ENCODE measurements at places on chromosomes 1 and 21.

GRCh38 chr1:91584878-91585277, 84.2 kb downstream of the CDC7 start:
- no peak for DNase-seq

DNA sequence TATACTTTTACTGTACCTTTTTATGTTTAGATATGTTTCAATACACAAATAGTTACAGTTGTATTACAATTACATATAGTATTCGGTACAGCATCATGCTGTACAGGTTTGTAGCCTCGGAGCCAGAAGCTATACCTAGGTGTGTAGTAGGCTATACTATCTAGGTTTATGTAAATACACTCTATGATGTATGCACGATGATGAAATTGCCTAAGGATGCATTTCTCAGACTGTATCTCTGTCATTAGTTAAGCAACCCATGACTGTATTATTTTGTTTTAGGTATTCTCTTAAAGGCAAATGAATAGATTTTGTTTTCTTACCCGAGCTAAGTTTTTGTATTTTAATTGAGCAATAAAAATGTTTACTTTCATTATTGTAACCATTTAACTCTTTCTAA, 56.4 kb downstream of the SPATA17 start:
- DNase-seq, result no peak

DNA sequence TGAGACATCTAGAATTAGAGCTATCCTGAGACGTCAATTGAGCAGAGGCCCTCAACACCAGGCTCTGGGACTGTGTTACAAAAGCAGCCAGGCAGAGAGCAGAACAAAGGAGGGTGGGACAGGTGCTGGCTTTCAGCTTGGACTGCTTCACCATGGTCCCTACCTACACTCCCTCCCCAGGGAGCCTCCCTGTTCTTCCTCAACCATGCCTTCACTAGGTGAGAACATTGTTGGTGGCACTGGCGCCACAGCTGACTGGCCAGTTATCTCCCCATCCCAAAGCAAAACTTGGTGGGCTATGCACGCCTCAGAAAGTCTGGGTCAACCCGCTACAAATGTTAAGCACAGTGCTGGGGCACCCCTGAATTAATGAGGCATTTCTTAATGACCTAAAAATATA, 87.8 kb downstream of the NMNAT2 start:
- no peak for DNase-seq

GRCh38 chr1:25099343-25099951, 132.9 kb downstream of the SYF2 start:
- DNase-seq, result peak; percentile 37

GRCh38 chr1:41526956-41527561, 42.6 kb upstream of the EDN2 start:
- no peak for DNase-seq

DNA sequence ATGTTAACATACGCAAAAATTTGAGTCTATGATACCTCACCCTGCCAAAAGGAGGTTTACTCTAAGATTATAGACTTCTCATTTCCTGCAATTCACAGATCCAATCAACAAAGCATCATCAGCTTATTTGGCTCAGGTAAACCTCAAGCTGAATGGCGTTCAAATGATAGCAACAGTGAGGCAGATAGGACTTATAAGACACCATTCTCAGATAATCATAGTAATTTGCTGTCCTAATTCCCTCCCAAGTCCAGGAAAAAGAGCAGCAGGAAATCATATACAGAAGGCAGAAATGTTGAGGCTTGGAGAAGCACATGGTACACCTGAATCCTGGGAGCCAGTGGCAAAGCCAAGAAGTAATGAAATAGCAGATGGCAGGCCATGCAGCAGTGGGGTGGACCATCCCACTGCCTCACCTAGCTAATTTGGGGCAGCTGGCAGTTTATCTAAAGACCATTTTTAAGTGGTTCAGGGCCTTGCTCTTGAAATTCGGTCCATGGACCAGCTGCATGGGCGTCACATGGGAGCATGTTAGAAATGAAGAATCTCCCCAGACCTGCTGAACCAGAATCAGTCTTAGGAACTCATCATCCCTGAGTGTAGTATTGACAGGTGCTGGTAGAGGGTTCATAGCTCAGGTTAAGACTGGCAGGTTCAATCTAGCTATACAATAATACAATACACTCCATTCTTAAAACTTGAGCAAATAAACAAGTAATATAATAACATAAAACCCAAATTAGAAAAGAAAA, 57.7 kb downstream of the ASTN1 start:
- no peak for DNase-seq

GRCh38 chr1:214349781-214350180, 68.8 kb downstream of the SMYD2 start:
- no peak for DNase-seq

- peak; percentile 24 for DNase-seq
Observed at GRCh38 chr1:236534151-236534651, 10.4 kb downstream of the LGALS8 start.

GRCh38 chr1:36284517-36284916, 21.7 kb upstream of the SH3D21 start:
- DNase-seq, result no peak

GRCh38 chr1:160499631-160500030, 23.4 kb downstream of the SLAMF6 start:
- no peak for DNase-seq

DNA sequence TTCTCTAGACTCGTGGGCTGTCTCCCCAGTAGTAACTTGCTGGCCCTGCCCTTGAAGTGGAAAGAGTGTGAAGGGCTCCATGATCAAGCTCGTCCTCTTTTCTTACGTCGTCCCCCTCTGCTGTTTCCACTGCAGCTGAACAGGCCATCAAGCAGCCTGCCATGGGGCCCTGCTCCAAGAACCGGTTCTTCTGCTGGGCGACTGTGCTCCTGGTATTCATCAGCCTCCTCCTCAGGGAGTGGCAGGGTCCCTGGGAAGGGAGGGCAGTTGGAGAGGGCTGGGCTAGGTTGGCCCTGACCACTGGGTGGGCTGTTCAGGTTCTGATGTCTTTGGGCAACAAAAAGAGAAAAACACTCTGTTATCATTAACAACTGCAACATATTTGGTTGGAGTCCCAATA, 151.5 kb downstream of the FCRL5 start:
- DNase-seq, result no peak

- DNase-seq, result no peak
Observed at GRCh38 chr1:231817801-231818200, 191.2 kb downstream of the DISC1 start.

DNA sequence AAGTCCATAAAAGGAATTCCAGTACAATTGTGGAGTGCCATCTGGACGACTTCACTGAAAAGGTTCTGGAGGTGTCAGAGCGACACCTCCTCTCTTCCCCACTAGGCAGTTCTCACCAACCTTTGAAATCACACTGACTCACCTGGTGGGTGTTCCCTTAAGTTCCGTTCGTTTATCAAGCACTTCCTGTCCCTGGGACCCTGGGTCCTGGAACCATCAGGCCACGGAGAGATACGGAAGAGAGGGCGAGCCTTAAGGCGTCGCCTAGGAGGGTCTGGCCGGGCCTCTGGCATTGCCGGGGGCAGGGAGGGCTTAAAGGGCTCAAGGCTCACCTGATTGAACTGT, 317 bp downstream of the SPAG17 start:
- no peak for DNase-seq

- no peak for DNase-seq
Observed at GRCh38 chr21:45887120-45887611, 94.4 kb upstream of the COL6A1 start.
